CD8-positive, alpha-beta memory T cell (primary cell): ENCODE measurements at places on chromosomes 5 and 9. TPM values are rescaled to one million over a fixed set of nuclear protein-coding genes. Genes with fewer than 3 reads are reported as not detected.

IL4 gene
- total RNA-seq: 6.4 TPM

MLANA gene
- total RNA-seq: not detected

DNA sequence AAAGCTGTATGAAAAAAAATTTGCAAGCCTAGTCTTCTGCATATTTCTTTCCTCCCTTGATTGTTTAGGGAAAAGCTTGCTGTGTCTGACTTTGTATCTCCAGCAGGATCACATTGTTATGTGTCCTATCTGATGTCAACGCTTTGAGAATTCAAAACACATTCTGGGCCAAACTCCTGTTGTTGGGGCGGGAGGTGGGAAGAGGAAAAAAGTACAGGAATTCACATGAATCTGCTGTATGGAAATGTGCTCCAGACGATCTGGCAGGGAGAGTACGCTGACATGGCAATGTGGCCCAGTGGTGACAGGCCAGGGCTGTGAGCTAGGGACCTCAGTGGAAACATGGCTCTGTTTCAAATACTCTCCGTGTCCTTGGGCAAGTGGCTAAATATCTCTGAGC, 87.4 kb upstream of the GNA14 start:
- no peaks in the 10 kb centered on the region for H3K36me3 ChIP-seq
- no peak overlapping the region for H3K4me3 ChIP-seq
- no peaks in the 10 kb centered on the region for H3K4me1 ChIP-seq
- DNase-seq: no peak
- no peak overlapping the region for H3K27ac ChIP-seq

DNA sequence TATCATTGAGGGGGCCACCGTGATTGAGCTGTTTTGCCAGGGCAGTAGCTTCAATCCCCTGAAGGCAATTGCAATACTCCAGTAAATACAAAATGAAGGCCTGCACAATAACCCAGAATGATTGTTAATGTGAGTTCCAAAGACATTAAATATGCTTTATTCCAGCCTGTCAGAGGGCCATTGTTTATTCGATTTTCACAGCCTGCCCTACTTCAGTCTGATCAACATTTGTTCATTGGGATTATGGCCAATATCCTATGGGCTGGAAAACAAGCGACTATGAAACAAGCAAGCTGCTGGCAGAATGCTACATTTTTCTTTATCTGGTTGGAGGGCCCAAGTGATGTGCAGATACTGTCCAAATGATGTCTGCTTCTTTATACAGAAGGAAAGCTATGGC, 543.1 kb downstream of the TLE1 start:
- H3K27ac ChIP-seq: no peak overlapping the region
- no peaks in the 10 kb centered on the region for H3K27me3 ChIP-seq
- H3K36me3 ChIP-seq: no peaks in the 10 kb centered on the region
- H3K4me1 ChIP-seq: no peaks in the 10 kb centered on the region
- H3K4me3 ChIP-seq: no peak overlapping the region

DNA sequence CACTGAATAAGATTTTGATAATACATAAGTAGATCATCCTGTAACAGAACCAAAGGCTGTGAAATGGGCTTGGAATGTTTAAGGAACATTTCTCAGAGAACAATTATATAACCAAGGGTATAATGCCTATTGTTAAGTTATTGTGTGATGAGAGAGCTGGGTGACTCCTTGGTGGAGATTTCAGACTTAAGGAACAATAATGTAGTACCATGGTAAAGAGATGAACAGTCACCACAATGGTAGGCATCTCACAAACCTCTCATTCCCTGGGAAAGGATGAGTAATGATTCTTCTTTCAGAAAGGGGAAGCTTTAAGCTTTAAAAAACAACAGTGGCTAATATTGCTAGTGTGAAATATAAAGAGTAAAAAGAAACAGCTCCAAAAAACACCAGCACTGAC, 147.4 kb downstream of the TRIM36 start:
- H3K36me3 ChIP-seq: no peaks in the 10 kb centered on the region
- H3K27me3 ChIP-seq: no peaks in the 10 kb centered on the region
- H3K4me3 ChIP-seq: no peak overlapping the region
- H3K4me1 ChIP-seq: no peaks in the 10 kb centered on the region
- no peak for DNase-seq

GRCh38 chr5:158769696-158770095, 330.0 kb downstream of the EBF1 start:
- no peaks in the 10 kb centered on the region for H3K4me1 ChIP-seq
- no peak overlapping the region for H3K27ac ChIP-seq
- no peak overlapping the region for H3K4me3 ChIP-seq
- DNase-seq: no peak
- H3K36me3 ChIP-seq: no peaks in the 10 kb centered on the region

DNA sequence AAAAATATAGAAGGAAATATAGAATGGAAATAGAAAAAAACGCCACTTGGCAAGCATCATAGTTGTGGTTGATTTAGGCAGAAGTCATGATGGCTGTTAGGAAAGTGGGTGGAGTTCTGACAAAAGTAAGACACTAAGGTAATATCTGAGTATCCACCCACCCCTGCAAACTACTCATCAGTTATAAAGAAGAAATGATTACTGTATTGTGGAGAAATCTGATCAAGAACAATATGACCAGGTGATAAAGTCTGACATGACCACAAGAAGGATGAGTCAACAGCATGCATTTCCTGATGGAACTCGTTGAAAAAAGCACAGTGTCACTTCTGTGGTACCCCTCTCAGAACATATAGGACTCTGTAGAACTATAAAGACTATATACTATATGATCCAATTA, 343.4 kb upstream of the PAPPA start:
- H3K27ac ChIP-seq: no peak overlapping the region
- no peak for DNase-seq
- no peak overlapping the region for H3K4me3 ChIP-seq
- no peaks in the 10 kb centered on the region for H3K36me3 ChIP-seq
- H3K4me1 ChIP-seq: no peaks in the 10 kb centered on the region
- H3K27me3 ChIP-seq: no peaks in the 10 kb centered on the region

DNA sequence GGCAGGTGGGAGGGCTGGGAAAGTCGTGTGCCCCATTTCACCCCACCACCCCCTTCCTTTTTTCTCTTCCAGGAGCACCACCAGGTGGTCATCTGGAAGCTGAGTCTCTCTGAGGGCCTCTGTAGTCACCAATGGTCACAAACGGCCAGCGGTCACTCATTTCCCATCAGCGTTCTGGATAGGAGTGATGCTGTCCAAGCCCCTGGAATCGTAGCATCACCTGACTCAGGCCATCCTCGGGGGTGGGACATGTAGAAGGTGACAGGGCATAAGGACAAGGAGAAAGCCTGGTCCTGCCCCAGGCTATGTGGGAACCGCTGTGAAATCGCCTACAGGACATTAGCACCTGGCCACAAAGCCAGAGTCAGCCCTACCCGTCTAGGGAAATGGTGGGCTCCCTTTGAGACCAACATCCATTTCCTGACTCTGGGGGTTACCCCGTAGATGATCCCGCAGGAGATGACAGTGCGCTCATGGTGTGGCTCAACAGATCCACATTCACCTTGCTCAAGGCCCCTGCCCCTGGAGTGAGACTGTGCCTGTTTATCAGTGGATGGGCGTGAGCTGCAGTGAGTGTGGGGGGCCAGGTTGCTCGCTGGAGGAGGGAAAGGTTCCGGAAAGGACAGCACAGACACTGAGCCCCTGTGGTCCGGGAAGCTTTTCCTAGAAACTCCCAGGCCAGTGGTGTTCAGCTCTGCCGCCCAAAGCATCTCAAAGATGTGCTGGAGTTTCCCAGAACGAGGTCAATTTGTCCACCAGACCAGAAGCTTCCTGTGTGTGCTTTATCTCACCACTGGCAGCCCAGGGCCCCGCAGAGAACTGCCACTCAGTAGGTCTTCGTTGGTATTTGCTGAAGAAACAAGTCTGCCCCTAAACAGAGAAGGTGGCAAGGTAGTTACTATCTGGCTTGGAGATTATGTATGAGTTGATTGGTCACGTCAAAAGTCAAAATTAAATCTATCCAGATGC, 61.1 kb upstream of the UNC5A start:
- H3K4me1 ChIP-seq: peaks cover 13% of the 10 kb centered on the region
- no peak for DNase-seq
- H3K27ac ChIP-seq: no peak overlapping the region
- no peaks in the 10 kb centered on the region for H3K36me3 ChIP-seq
- no peak overlapping the region for H3K4me3 ChIP-seq

- no peaks in the 10 kb centered on the region for H3K4me1 ChIP-seq
- H3K4me3 ChIP-seq: no peak overlapping the region
- H3K36me3 ChIP-seq: no peaks in the 10 kb centered on the region
- DNase-seq: no peak
These were observed 103.7 kb upstream of the TLX3 start for GRCh38 chr5:171205375-171205774.

DNA sequence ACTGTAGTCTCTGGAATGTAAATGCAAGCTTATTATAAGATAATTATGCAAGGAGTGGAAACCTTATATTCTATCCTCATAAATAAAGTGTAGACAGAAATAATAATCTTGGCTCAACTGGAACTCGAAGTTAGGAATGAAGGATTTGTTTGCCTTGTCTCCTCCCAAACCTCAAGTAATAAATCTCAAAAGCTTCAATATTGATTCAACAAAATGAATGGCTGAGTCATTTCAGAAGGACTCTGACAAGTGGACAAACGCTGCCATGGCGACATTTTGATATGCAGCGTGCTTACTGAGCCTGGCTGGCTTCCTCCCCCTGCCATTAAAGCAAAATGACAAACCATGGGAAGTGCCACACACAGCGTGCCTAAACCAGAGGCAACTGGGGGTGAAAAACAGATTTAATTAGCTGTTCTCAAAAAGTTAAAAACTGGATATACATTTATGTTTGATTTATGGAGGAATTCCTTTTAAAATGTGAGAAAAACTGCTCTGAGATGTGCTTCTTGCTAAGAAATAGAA, 10.5 kb upstream of the ADGRV1 start:
- peaks cover 6% of the 10 kb centered on the region for H3K27me3 ChIP-seq
- DNase-seq: no peak
- H3K4me1 ChIP-seq: no peaks in the 10 kb centered on the region
- no peak overlapping the region for H3K27ac ChIP-seq
